ENCODE measurements at places on chromosomes 16 and 17.

- DNase-seq, result no peak
These were observed 20.7 kb downstream of the GAA start for GRCh38 chr17:80122026-80122575.

GRCh38 chr16:14485121-14485551 is 144.9 kb downstream of the PARN start:
- no peak for DNase-seq

DNA sequence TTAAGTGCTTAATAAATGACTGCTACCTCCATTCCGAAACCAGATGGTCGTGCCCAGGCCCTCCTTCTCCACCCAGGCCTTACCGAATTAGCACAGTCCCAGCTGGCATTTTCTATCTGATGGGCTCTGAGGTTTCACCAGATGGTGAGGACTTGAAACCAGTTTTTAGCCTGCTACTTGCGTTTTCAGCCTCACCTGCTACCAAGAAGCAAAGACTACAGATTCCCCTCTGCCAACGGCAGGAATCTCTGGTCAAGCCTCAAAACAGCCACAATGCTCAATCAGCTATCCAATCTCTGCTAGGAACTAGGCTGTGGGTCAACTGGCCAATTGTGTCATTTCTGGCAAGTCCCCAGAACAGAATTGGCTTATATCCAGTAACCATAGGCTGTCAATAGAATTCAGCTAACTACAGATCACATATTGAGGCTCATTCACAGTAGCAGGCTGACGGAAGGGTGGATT is 11.7 kb downstream of the PECAM1 start:
- DNase-seq, result no peak

GRCh38 chr17:60142872-60143499 is 6.8 kb upstream of the CA4 start:
- peak; percentile 88 for DNase-seq

GRCh38 chr16:66689282-66689681 is 7.3 kb downstream of the CMTM4 start:
- DNase-seq, result no peak

GRCh38 chr16:88649924-88650748 is 717 bp downstream of the CYBA start:
- peak; percentile 62 for DNase-seq

DNA sequence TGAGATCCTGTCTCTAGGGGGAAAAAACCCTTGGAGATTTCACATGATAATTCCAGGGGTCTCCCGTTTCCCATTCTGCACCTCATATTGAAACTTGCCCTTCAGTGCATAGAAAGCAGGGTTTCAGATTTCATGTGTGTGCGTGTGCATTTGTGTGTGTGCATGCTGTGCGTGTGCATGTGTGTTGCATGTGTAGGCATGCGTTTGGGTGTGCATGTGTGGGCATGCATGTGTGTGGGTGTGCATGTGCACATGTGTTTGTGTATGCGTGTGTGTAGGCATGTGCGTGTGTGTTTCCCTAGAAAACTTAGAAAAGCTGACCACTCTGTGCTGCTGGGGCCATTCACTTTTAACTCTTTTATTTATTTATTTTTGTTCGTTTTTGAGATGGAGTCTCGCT is 40.0 kb downstream of the IL21R start:
- no peak for DNase-seq

- DNase-seq, result peak; percentile 79
These were observed 43.2 kb upstream of the CCL1 start for GRCh38 chr17:34406226-34406625.

DNA sequence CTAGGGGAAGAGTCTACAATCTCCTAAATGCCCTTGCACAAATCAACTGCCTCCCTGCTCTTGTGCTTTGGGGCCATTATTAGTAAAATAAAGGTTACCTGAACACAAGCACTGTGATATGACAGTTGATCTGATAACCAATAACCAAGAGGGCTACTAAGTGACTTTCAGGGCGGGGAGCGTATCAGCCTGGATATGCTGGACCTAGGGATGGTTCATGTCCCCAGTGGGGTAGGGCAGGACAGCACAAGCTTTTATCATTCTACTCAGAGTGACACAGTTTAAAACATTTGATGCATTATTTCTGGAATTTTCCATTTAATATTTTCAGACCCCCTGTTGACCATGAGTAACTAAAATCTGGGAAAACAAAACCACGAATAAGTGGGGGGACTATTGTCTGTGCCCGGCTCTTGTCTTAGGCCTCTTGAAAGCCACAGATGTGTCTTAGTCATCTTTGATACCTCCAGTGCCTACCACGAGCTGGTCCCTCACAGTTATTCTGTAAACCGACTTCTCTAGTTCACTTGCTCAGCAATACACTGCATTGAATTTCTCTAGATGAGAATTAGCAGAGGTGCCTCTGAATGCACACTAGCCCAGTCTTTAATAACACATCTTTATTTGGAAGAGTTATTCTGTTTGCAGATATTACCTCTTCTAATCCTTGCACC is 94.6 kb upstream of the DHX40 start:
- DNase-seq, result no peak

DNA sequence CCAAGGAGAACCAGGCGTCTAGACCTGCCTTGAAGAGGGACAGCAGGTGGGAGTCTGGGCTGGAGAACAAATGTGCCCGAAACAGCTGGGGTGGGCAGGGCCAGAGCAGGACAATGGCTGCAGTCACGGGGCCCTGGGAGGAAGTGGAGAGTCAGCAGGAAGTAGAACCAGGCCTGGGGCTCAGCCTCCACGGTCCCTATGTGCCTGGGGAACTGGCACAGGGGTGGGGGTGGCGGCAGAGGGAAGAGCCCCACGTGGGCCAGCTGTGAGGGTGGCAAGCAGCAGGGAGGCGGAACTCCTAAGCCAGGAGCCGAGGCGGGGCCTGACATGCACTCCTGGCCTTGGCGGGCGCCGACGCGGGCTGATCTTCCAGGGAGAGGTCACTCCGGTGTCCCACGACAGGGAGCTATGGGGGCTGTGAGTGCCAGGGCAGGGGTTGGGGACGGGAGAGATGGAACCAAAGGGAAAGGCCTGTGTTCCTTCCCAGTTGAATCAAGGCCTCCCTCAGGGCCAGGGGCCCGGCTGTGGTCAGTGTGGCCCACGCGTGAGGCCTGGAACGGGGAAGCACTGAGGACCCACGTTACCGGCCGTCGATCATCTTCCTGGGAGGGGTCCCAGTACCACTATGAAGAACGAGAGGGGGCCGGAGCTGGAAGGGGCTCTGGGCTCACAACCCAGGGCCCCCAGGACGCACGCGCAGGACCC is 42.7 kb downstream of the TIMM22 start:
- peak; percentile 95 for DNase-seq

- no peak for DNase-seq
These were observed 9.8 kb downstream of the SMIM5 start for GRCh38 chr17:75642784-75643642.

- DNase-seq, result no peak
These were observed 13.1 kb downstream of the MAP2K3 start for GRCh38 chr17:21297597-21297996.

DNA sequence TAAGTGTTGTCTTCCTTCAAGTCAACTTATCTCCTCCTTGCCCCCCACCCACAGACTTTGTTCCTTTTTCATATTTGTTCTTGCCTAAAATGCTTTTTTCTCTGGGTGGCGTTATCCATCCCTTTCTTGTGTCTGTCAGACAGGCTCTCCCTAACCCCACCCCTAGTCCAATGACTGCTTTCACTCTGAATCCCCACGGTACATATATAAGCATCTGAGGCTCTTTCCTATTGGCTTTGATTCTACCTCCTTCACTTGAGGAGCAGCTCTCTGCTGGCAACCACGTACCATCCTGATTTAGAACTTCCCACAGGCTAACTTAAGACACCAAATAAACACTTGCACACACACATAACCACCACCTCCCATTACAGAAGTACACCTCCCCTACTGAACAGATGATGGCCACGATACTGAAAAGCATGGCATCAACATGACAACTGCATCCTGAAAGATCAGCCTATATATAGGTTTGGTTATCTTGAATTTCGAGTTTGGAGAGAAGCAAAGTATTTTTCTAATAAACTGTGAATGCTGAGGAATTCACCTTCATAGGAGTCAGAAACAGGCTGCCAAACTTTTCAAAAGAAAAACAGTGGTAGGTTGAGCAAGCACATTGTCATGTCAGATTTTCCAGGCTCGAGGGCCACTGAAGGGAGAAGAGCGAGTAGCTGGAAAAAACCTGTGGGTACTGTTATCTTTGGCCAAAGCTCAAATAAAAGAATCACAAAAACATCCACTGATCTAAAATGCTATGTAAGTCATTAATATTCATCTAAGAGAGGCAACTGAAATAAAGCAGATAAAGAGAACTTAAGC is 24.3 kb downstream of the STAT3 start:
- no peak for DNase-seq

GRCh38 chr16:11624636-11625607 is 38.2 kb upstream of the LITAF start:
- peak; percentile 88 for DNase-seq

- peak; percentile 42 for DNase-seq
These were observed 21.9 kb downstream of the CMIP start for GRCh38 chr16:81466356-81466980.
